ENCODE measurements at places on chromosomes 12 and 14. TPM values are rescaled to one million over a fixed set of nuclear protein-coding genes. Genes with fewer than 3 reads are reported as not detected.

DNA sequence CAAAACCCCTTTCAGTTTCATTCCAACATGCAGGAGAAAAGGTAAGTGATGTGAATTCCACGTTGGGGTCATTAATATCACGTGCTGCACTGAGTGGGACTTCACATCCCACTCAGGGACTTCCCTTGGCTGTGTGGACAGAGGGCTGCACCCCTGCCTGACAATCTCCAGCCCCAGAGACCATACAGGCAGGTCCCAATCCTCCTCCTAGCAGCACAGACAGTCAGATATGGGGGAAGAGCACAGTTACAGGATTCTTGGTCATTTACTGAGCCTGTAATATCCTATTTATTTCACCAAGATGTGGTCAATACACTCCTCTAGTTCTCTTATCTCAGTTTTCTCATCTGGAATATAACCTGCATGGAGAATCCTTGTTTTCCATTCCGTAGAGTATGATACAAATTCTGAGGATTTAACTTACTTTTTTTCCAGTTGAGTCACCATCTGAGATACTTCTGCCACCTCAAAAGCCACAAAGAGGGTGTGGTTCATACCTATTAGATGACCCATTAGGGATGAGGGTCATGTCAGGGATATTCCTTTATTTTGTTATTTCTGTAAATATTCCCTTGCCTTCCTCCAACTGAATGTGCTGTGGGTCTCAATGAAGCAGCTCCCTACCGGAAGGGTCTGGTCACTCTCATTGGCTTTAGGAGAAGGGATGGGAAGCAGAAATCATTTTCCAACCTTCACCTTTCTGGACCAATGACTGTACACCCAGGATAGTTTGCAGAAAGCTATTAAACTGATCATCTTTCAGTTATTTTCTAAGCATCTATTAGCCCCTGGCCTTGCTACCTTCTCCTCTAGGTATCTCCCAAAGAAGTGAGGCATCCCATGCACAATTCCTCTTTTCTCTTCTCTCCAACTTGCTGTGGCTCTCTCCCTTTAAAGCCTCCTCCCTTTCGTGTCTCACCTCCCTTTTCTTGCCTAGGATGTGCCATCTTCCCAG lies 43.0 kb upstream of the NTF3 start:
- DNase-seq: no peak

DNA sequence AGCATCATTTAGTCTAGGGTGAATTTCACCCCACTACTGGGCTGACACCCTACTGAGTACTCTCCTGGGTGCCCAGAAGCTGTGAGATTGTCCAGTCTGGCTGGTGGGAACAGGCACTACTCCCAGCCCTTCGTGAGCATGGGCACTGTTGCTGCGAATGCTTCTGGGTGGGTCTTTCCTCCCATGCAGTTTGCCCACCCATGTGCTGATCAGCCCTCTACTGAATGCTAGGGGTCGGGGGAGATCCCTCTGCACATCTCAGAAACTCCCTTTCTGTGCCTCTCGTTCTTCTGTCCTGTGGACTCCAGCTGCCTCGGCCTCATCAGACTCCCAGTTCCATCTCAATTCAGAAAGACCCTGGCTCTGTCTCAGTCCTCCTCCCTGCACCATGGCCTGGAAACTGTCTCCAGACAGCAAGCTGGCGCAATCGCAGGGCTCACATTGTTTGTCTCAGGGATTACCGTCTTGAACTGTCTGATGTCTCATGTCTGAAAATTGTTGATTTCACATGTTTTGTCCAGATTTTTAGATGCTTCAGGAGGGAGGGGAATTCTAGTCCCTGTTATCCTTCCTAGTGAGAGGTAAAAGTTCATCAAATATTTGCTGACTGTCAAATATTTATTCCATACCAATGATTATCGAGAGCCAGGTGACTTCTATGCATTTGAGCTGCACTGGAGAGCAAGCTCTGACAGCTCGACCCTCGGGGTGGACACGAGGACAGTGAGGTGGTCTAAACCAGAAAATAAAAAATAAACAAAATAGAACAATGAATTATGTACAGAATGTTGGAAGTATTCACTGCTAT lies 316.6 kb upstream of the RTL1 start:
- DNase-seq: no peak

DNA sequence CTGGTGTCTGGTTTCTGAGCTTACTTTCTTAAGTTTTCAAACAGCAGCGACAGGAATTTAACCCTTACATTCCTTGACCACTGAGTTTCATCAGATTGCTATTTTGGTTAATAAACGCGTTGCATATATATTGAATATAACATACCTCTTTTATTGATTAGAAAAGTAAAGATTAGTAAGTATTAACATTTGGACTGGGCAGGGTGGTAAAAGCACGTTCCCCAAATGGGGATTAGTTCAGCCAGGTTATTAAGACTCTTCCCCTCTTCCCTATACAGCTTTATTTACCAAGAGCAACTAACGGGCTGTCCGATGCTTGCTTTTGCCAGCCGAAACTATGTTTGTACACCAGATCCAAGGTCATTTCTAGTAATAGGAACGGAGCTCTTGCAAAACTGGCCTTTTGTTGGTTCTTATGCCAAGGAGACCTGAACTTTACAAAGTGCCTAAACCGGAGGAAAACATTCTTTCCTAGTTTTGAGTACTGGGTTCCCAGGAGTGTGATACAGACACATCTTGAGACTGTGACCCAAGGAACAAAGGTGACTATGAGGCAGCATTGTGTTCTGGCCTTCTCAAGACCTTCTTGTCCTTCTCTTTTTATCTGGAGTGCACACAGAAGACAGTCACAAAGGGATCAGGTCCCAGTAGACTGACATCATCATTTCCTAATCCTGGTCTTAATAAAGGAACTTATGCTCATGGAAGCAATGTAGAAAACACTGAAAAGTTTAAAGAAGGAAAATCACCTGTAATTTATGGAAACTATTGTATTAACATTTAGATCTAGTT lies 2.6 kb downstream of the GLRX5 start:
- DNase-seq: no peak

DNA sequence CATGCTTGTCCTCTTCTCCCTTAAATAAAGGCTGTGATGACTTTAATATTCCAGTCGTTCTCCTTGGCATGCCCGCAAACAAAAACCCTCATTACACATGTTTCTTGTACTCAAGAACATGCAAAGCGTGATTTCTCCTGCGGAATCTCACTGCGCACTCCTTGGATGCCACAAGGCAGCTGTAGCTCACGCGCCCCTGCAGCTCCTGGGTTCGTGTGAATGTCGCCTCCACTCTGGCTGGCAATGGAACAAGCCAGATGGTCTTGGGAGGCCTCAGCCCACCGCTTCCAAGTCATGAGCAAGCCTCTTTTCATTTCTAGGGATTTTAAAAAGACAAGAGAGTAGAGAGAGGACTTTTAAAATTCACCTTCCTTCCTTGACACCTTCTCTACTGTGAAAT lies 403.8 kb downstream of the PCNX1 start:
- no peak for DNase-seq

DNA sequence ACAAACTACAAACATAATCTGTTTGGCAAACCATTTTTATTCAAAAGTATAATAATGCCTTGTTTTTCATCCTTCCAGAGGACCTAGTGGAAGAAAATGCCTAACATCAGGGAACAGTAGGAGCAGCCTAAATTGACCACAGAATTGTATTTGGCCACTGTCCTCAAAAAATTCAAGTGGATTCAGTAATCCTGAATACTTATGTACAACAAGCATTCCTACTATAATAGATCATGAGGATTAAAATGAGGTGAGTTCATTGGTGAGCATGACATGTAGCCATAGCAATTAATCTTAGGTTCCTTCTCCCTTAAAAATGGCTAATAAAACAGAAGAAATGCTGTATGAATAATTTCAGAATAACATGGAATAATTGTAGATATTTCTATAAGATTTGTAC lies 209.3 kb downstream of the DAD1 start:
- DNase-seq: no peak

DNA sequence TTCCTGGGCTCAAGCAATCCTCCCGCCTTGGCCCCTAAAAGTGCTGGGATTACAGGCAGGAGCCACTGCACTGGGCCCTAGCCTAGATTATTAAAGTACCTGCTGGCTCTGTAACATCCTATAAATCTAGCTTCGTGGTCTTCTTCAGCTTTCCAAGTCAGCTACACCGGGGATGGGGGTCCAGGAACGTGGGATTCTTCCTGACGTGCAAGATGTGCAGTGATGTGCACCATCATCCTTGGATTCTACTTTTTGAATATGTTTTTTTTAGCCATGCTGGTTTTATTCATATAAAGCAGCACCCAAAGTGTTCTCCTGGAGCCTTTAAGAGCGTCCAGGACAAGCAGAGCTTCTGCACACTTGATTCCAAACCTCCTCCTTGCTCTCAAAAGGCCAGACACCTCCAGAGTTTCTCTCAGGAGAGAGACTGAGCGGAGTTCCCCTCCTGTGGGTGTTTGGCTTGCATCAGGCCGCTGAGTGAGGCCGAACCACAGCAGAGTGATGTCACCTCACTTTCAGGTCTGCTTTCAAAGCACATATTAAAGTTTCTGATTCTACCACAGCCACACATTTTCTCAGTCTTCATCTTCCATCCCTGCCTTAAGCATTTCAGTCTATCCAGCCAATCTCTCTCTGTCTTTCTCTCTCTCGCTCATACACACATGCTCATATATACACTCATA lies 33.4 kb downstream of the VCPKMT start:
- no peak for DNase-seq

- no peak for DNase-seq
These were observed 89.1 kb upstream of the STAC3 start for GRCh38 chr12:57340104-57340503.

DNA sequence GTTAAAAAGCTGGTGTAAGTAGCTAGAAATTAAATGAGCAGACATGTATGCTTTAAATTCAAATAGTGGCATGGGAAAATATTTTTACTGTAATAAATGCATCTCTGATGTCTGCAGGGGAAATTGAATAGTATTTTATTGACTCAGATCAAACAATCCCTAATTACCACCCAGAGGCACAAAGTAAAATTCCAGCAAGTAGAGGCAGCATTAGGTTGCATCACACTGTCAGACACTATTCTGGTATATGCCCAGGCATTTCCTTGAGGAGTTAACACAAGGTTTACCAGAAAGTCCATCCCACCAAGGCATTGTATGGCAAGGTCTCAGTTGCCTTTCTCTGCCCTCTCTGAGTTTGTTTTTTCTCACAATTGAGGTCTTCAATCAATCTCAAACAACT lies 201.6 kb upstream of the KITLG start:
- DNase-seq: no peak

- DNase-seq: no peak
These were observed 22.4 kb upstream of the DIO3 start for GRCh38 chr14:101538878-101539277.

- DNase-seq: no peak
These were observed 22.0 kb upstream of the MGST1 start for GRCh38 chr12:16325426-16325825.

GRCh38 chr12:25971654-25972041 lies 13.2 kb downstream of the RASSF8 start:
- no peak for DNase-seq

DNA sequence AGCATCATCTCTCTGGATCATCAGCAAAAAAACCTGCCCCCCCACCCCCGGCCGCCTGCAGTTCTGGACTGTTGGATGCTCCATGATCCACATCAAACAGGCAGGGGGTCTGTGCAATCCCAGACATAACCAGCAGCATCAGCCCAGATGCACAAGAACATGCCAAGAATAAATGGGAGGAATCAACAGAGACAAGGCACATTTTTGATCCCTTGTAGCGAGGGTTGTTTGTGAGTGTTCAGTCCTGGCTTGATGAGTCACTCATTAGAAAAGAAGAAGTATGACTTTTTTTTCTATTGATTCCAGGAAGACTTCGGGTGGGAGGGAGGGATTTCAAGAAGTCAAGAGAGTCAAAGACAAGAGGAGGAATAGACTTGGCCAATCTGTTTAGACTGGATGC lies 244.2 kb downstream of the KSR2 start:
- no peak for DNase-seq

DNA sequence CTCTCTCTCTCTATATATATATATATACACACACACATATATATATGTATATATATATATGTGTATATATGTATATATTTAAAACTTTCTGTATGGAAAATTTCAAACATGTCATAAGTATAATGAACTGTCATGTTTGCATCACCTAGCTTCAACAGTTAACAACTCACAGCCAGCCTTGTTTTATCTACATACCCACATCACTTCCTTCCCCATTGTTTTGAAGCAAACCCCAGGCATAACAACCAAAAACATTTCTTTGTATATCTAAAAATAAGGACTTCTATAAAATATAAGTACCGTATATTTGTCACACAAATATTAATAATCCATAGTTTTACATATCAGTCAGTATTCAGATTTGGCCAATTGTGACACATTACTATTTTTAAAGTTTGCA lies 57.4 kb downstream of the PAPOLA start:
- no peak for DNase-seq

GRCh38 chr12:25557830-25558436 lies 4.8 kb upstream of the LMNTD1 start:
- DNase-seq: no peak

DNA sequence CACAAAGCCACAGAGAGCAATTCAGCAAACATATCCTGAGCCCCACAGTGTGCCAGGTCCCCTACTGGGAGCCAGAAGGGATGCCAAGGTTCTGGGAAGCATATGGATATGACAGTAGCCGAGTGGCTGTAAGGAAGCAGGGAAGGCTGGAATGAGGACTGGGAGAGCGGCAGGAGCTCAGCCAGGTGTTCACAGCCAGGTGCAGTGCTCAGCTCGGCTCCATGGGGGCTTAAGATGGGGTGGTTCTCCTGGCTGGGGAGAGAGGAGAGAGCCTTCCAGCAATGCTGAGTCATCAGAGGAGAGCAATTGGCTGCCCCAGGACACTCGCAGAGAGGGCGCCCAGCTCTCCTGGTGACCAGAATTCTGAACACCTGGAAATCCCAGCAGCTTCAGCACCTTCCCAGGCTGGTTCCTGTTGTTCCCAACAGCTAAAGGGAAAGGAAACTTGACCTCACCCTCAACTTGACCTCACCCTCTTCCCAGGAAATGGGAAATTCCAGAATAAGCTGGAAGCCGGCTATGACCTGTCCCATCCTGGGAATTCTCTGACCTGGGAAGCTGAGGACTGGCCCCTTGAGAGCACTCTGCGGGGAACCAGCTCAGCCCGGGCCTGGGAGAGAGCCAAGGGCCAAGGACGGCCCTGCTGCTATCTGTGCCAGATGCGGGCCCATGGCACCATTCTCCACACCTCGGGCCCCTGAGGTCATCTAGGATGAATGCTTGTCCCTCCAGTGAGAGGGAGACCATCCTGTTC lies 34.6 kb downstream of the SLC6A12 start:
- DNase-seq: no peak

DNA sequence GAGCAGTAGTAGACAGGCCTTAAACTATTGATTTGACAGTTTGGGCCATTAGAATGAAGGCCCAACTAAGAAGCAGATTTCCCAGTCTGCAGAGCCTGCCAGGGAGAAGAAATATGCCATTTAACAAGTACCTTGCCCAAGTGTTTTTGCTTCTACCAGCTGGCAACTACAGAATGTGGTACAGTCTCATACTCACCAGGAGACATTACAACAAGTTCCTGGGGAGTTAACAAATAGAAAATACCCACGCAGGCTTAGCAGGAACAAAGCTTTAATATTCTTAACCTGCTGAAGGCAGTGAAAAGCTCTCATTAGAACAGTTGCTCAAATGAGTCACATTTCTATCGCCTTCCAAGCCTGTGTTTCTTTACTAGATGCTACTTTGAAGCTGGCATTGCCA lies 241.0 kb downstream of the TMEM117 start:
- no peak for DNase-seq

Gene ARG2
- total RNA-seq: 6.6 TPM

Gene ASB2
- 1.2 TPM for total RNA-seq

Gene SENP1
- total RNA-seq: 14.5 TPM

Gene CLEC4A
- total RNA-seq: 3.5 TPM

Gene KCNMB4
- total RNA-seq: 1.2 TPM

Gene TMEM260
- total RNA-seq: 11.9 TPM

Gene SDSL
- 5.7 TPM for total RNA-seq

Gene SYNE3
- total RNA-seq: 179 TPM

Gene CCDC175
- not detected for total RNA-seq
